ENCODE measurements at places on chromosomes 13 and 19.

DNA sequence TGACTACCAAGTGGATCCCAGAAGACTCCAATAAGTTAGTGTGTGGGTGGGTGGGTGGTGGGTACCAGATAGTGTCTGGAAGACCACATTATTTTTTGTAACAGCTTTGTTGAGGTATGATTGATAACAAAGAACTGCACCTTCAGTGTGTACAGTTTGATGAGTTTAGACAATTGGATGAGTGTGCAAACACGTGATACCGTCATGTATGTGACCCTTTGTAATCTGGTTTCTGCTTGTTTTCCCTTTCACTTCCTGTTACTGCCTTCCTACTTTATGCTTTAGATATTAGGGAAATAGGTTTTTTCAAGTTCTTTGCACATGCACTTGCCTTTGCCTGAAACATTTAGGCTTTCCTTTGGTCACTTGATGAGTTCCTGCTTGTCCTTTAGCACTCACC lies 8.5 kb downstream of the RPL21 start:
- DNase-seq: no peak

GRCh38 chr13:65966991-65967451 lies 1263.1 kb downstream of the PCDH9 start:
- no peak for DNase-seq

- DNase-seq: no peak
Measured at GRCh38 chr13:48431987-48432615, 19.2 kb upstream of the LPAR6 start.

DNA sequence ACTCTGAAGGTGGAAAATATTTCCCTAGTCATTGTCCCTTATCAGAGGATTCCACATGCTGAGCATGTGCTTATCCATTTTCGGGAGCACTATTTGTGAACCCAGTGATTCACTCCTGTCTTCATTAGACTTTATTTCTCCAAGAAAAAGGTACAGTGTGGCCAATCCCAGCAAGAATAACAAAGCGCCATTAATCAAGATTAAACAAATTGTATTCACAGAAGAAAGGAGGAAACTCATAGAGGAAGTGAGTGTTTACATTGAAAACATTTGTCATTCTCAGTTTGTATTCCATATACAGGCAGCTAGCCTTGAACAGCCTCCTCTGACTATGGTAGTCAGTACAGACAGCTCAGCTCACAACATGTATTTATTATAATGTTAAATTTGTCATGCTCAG lies 1669.9 kb upstream of the SPRY2 start:
- DNase-seq: no peak

DNA sequence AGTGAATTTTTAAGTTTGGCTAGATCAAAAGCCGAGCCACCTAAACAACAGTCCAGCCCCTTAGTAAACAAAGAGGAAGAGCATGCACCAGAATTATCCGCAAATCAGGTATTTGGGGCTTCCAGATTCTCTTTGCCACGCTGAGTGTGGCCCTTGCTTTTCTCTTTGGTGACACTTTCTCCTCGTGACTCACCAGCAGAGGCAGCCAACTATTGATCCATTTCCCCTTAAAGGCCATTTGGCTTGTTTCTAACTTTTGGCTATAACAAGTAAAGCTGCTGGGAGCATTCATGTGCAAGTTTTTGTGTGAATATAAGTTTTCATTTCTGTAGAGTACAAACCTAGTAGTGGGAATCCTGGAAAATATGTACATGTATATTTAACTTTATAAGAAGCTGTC lies 17.6 kb upstream of the WDR88 start:
- DNase-seq: no peak

- DNase-seq: no peak
Measured at GRCh38 chr13:55937180-55937579, 1203.5 kb upstream of the PRR20A start.

DNA sequence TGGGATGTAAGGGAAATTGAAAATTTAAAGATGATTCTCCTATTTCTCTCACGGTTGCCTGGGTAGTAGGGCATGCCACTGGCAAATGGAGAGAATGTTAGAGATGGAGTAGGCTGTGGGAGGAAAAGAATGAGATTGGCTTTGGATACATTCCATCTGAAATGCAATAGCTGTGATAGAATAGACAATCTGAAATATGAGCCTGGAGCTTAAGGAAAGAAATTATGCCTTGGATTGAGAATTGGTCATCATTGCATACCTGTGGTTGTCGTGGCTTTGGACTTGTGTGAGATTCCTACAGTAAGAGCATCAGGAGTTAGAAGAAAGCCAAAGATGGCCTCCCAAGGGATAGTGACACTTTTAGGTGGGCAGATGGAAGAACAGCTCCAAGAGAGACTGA lies 305.1 kb upstream of the SLC10A2 start:
- no peak for DNase-seq
